ENCODE measurements at places on chromosomes 2 and 18. TPM values are rescaled to one million over a fixed set of nuclear protein-coding genes. Genes with fewer than 3 reads are reported as not detected.

GRCh38 chr2:76019128-76019527 lies 308.4 kb upstream of the GCFC2 start:
- no peaks in the 10 kb centered on the region for H3K4me1 ChIP-seq
- H3K36me3 ChIP-seq: no peaks in the 10 kb centered on the region
- H3K27me3 ChIP-seq: no peaks in the 10 kb centered on the region
- H3K4me3 ChIP-seq: no peak overlapping the region
- DNase-seq: no peak

- H3K27me3 ChIP-seq: peaks cover 5% of the 10 kb centered on the region
- no peak overlapping the region for H3K4me3 ChIP-seq
- DNase-seq: no peak
- no peaks in the 10 kb centered on the region for H3K36me3 ChIP-seq
Observed at GRCh38 chr2:120551522-120551921, 184.1 kb upstream of the GLI2 start.

DNA sequence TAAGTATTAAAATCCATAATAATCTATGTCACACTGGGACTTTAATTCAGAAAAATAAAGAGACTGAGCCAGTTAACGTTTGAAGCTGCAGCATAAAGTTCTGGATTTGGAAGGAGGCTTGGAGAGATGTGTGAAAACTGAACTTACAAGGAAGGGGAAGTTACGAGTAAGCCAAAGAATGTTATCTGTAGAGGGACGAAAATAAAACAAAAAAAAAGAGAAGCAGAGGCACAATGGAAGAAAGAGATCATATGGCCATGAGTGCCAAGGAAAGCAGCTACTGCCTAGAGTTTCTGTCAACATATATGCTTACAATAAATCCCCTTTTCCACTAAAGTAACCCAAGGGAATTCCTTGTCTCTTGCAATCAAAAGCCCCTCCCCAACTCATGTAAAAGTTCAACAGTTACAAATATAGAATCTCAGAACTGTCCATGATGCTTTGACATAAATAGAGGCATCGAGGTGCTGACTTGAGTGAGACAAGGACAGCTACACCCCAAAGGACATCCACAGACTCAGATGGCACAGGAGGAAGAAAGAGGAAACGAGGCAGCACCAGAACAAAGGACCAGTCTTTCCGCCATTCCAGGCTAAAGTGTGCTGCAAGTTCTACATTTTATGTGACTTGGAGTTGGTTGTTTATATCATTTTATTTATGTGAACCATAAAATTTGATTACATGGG lies 16.1 kb upstream of the ARL5A start:
- H3K4me1 ChIP-seq: peaks cover 46% of the 10 kb centered on the region
- no peak overlapping the region for H3K27ac ChIP-seq

GRCh38 chr2:186308347-186308746 lies 177.7 kb upstream of the ZC3H15 start:
- no peaks in the 10 kb centered on the region for H3K27me3 ChIP-seq
- H3K4me3 ChIP-seq: no peak overlapping the region
- no peaks in the 10 kb centered on the region for H3K36me3 ChIP-seq
- peak; percentile 88 for DNase-seq

The PLGLB2 gene
- 0.25 TPM for polyA plus RNA-seq

The TLK1 gene
- polyA plus RNA-seq: 12.8 TPM

The POTEF gene
- polyA plus RNA-seq: 1.2 TPM

DNA sequence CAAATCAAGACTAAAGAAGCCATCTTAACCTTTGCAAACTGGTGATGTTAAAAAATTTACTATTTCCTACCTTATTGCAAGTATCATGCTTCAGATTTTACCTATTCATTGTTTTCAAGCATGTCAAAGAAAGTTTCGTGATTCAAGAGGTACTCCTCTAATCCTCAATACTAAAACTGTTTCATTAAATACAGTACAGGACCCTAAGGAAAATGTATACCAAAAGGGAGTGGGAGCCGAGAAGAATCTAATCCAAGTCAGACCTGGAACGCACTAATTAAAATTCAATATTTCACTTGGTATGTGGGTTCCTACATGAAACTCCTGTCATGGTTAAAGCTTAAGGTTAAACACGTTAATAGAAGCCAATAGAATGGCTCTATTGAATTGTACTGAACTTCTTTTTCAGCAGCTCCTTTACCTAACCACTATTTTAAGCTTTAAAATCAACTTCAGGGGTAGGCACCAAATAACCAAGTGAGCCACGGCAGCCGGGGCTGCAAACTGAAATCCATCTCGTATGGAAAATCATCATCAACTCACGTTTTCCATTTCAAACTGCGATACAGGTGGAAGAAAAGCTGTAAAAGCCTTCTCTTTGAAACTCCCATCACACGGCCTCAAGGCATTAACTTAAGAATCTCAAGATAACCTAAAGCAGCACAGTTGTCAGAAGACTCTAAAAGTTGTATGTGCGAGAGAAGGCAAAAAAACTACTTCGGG lies 188.8 kb downstream of the ZEB2 start:
- peaks cover 7% of the 10 kb centered on the region for H3K27me3 ChIP-seq
- DNase-seq: no peak
- H3K4me3 ChIP-seq: peak overlapping the region; percentile 65

DNA sequence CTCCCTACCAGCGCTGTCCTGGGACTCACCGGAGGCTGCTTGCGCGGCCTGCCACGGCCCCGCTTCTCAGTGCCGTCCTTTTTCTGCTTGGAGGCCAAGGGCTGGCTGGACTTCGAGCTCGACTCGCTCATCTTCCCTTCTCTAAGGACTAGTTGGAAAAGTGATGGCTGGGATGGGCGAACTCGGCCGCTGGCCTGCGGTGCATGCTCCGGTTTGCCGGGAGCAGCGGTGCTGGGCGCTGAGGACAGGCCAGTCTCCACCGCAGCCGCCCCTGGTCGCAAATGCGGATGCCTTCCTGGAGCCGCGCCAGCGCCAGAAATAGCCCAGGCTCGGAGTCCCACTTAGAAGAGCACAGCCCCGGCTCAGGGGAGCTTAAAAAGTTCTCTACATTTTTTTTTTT lies 3.1 kb downstream of the C2orf81 start:
- no peak for DNase-seq
- no peaks in the 10 kb centered on the region for H3K36me3 ChIP-seq
- H3K27ac ChIP-seq: no peak overlapping the region
- H3K27me3 ChIP-seq: peaks cover 10% of the 10 kb centered on the region
- no peak overlapping the region for H3K4me3 ChIP-seq
- peaks cover 40% of the 10 kb centered on the region for H3K4me1 ChIP-seq

DNA sequence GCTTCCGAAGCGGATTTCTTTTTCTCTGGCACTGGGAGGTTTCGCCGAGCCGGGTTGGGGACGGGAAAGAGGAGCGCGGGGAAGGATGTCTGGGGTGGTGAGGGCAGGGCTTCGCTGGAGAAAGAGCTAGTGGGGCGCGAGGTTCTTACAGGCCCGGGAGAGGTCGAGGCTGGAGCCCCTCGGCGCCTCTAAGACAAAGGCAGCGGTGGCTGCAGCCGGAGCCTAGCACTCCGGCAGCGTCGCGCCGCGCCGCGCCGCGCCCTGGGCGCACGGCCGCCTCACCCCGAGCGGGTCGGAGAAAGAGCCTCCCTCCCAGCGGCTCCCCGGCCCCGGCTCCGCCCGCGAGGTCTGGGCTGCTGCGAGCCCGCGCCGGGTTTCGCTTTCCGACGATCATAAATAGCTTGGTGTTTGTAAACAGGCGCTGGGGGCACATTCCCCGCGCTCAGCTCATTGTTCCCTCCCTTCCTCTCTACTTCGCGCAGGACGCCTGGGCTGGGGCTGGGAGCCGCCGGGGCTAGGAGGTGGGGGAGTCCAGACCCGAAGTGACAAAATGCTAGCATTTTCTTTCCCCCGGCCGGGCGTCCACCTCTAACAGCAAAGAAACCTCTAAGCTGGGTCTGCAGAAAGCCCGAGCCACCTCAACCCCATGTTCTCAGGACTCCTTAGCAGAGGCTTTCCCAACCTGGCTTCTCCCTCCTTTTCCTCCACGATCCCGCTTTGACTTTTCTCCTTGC lies 813 bp upstream of the MEIS1 start:
- peak overlapping the region; percentile 71 for H3K4me3 ChIP-seq
- H3K27ac ChIP-seq: peak overlapping the region; percentile 72
- DNase-seq: peak; percentile 33
- H3K36me3 ChIP-seq: no peaks in the 10 kb centered on the region
- peaks cover 11% of the 10 kb centered on the region for H3K27me3 ChIP-seq

GRCh38 chr18:50819027-50819727 lies 639 bp downstream of the MRO start:
- no peaks in the 10 kb centered on the region for H3K36me3 ChIP-seq
- no peaks in the 10 kb centered on the region for H3K27me3 ChIP-seq
- H3K27ac ChIP-seq: no peak overlapping the region
- H3K4me3 ChIP-seq: peak overlapping the region; percentile 21

- no peaks in the 10 kb centered on the region for H3K27me3 ChIP-seq
- H3K4me3 ChIP-seq: no peak overlapping the region
- no peak for DNase-seq
- no peaks in the 10 kb centered on the region for H3K4me1 ChIP-seq
- no peak overlapping the region for H3K27ac ChIP-seq
- H3K36me3 ChIP-seq: peaks cover 12% of the 10 kb centered on the region
Observed at GRCh38 chr2:230879891-230880290, 15.1 kb downstream of the ITM2C start.

DNA sequence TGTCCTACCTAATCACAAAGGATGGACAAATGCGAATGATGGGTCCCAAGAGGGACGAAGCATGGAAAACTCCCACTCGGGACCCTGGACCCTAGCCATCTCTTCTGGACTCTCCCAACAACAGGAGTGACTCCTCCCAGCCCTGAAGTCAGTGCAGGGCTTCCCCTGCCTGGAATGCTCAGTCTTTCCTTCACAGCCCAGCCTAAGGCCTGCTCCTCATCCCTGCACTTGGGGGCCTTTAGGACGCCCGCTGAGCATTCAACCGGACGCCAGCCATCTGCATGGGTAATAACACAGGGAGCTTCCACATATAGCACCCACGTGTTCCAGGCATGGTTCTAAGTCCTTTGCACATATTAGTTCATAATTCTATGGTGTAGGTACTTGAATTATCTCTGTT lies 237.5 kb downstream of the KLHL29 start:
- H3K36me3 ChIP-seq: no peaks in the 10 kb centered on the region
- no peak overlapping the region for H3K27ac ChIP-seq
- H3K4me3 ChIP-seq: no peak overlapping the region
- H3K27me3 ChIP-seq: peaks cover 23% of the 10 kb centered on the region

- H3K4me3 ChIP-seq: no peak overlapping the region
- H3K27me3 ChIP-seq: no peaks in the 10 kb centered on the region
- H3K36me3 ChIP-seq: no peaks in the 10 kb centered on the region
- peak overlapping the region; percentile 76 for H3K27ac ChIP-seq
Observed at GRCh38 chr2:42105330-42106256, 57.8 kb downstream of the PKDCC start.

GRCh38 chr2:134348239-134348638 lies 94.4 kb downstream of the MGAT5 start:
- no peak overlapping the region for H3K27ac ChIP-seq
- H3K36me3 ChIP-seq: peaks cover 45% of the 10 kb centered on the region
- no peak overlapping the region for H3K4me3 ChIP-seq

DNA sequence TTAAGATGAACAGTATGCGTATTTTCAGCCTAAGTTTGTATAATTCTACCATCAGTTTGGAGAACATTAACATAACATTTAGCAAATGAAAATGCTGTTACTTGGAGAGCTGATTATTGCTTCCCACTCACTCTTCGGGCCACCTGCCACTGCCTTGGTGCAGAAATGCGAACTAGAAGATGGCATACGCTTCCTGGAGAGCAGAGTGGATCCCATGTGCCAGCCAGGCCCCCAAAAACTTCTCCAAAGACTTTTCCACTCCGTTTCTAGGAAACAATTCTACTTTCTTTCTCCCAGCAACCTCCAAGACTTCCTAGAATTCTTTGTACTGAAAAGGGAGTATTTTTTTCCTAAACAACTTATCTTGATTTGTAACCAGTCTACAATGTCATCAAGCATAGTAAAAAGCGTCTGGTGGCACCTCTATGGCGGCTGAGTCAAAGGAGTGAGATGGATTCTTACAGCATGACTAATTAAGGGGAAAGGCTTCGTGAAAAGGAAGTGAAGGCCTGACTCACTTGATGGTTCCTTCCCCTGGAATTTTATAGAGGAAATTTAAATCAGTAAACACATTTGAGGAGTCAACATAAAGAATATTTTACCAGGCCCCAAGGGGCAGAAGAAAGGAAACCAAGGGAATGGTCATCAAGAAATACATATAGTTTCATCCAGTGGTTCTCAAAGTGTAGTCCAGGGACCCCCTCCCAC lies 36.6 kb downstream of the FEZ2 start:
- H3K27me3 ChIP-seq: no peaks in the 10 kb centered on the region
- H3K4me1 ChIP-seq: peaks cover 23% of the 10 kb centered on the region
- 0 out of 2 replicates have a peak, but pooled peaks cover 2% of the 10 kb centered on the region for H3K36me3 ChIP-seq
- DNase-seq: peak; percentile 18
- H3K4me3 ChIP-seq: no peak overlapping the region
- H3K27ac ChIP-seq: no peak overlapping the region

DNA sequence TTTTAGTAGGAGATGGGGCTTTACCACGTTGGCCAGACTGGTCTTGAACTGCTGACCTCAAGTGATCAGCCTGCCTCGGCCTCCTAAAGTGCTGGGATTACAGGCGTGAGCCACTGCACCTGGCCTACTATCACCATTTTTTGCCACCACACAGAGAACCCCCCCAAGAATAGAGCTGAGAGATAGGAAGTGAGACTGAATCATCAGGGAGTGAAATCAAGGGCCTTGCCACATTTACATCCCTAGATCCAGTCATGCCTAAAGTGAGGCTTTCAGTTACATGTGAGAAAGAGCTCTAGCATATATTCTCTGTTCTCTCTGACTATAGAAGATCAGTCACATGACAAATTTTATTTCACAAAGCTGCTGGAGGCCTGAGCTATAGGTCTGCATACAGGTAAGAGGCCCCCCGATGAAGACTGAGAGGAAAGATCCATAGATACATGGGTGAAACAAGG lies 28.0 kb upstream of the KCMF1 start:
- H3K27ac ChIP-seq: no peak overlapping the region
- H3K36me3 ChIP-seq: no peaks in the 10 kb centered on the region
- peaks cover 57% of the 10 kb centered on the region for H3K4me1 ChIP-seq
- DNase-seq: no peak

- H3K27me3 ChIP-seq: no peaks in the 10 kb centered on the region
- H3K4me3 ChIP-seq: no peak overlapping the region
- H3K36me3 ChIP-seq: no peaks in the 10 kb centered on the region
- H3K27ac ChIP-seq: no peak overlapping the region
Observed at GRCh38 chr2:30315391-30316063, 84.2 kb downstream of the LBH start.

The CCDC148 gene
- polyA plus RNA-seq: 0.40 TPM

The SLC5A7 gene
- polyA plus RNA-seq: not detected

DNA sequence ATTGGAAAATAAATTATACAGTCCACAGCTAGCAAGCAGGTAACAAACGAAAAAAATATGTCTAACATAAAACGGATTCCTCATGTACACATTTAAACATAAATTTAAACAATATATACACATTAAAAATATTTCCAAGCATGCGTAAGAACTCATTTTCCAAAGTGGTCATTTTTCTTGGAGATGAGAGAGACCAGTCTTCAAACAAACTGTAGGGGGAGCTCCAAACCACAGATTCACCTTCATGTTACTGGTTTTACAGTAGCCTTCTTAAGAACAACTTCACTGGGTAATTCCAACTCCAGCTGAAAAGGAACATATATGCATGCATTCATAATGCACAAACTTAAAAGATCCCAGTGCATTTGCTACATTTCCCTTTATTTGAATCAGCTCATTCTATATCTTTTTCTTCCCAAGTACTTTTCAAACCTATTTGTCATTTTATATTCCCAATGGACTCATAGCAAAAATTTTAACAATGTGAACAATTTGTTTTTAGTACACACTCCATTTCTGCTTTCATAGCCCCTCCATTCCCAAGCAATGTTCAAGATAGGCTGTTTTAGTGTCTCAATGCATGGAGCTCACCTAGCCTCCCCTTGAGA lies 4.7 kb upstream of the STAMBP start:
- H3K27ac ChIP-seq: no peak overlapping the region
- DNase-seq: peak; percentile 68
- peaks cover 3% of the 10 kb centered on the region for H3K27me3 ChIP-seq

Data from HepG2 (cell line).